ENCODE measurements at places on chromosomes 3 and 15.

DNA sequence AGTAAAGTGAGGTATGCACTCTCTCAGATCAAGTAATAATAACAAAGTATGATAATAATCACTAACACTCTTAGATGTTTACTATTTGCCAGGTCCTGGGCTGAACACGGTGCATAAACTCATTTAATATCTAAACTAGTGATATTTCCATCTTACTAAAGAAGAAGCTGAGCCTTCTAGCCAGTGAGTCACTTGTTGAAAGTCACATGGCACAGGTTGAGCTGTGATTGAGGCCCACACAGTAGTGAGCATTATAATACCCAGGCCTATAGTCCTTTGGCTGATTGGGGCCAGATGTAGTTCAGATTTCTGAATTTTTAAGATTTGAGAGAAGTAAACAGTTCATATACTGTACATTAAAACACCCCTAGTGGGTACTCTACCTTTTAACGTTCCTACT is 93.2 kb upstream of the CCDC80 start:
- DNase-seq = no peak

DNA sequence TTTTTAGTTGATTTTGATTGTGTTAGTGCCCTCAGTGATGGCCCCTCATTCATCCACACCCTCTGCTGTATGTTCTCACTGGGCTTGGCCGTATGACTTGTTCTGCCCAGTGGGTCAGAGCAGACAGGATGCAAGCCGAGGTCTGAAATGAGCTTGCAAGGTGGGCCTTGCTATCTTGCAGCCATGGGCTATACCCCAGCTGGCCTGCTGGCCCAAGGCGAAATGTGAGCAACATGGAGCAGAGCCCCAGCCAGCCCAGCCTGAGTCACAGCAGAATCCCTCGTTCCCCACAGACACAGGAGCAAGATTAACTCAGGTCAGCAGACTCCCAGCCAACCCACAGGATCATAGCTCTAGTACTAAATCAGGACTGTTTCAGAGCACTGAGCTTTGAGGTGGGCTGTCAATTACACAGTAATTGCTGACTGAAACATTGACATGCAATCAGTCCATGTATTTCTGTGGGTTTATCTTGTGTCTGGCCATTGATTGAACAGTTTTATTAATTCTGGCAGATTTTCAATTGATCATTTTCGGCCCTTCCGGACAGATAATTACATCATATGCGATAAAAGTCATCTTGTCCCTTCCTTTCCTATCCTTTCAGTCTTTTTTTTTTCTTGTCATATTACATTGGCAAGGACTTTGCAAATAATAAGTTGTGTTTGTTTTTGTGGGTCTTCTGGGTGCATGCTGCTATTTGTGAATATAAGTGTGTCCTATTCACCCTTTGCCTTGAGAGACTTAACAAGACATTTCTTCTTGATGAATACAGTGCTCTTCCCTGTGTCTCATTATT is 27.1 kb downstream of the KLF15 start:
- no peak for DNase-seq

- DNase-seq = no peak
Observed at GRCh38 chr3:197554196-197554561, 1.6 kb downstream of the BDH1 start.

- DNase-seq = no peak
Observed at GRCh38 chr15:58755956-58756355, 6.4 kb upstream of the ADAM10 start.

- DNase-seq = no peak
Observed at GRCh38 chr3:171526146-171526545, 65.9 kb upstream of the TNIK start.

DNA sequence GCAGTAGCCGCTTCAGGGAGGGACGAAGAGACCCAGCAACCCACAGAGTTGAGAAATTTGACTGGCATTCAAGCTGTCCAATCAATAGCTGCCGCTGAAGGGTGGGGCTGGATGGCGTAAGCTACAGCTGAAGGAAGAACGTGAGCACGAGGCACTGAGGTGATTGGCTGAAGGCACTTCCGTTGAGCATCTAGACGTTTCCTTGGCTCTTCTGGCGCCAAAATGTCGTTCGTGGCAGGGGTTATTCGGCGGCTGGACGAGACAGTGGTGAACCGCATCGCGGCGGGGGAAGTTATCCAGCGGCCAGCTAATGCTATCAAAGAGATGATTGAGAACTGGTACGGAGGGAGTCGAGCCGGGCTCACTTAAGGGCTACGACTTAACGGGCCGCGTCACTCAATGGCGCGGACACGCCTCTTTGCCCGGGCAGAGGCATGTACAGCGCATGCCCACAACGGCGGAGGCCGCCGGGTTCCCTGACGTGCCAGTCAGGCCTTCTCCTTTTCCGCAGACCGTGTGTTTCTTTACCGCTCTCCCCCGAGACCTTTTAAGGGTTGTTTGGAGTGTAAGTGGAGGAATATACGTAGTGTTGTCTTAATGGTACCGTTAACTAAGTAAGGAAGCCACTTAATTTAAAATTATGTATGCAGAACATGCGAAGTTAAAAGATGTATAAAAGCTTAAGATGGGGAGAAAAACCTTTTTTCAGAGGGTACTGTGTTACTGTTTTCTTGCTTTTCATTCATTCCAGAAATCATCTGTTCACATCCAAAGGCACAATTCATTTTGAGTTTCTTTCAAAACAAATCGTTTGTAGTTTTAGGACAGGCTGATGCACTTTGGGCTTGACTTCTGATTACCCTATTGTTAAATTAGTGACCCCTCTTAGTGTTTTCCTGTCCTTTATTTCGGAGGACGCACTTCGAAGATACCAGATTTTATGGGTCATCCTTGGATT is at the start of gene MLH1:
Gene MLH1, plus strand, starts transcription at position 193 of the 958 bp plus-strand sequence. Its CDS starts 30 bp downstream, at position 223.
- peak; percentile 96 for DNase-seq

GRCh38 chr3:9876991-9877390 is 3.1 kb downstream of the CIDEC start:
- no peak for DNase-seq
